ENCODE measurements at places on chromosomes 3 and 15. TPM values are rescaled to one million over a fixed set of nuclear protein-coding genes. Genes with fewer than 3 reads are reported as not detected.

GRCh38 chr3:14795996-14796395 is 22.8 kb upstream of the FGD5 start:
- H3K27me3 ChIP-seq, result peaks cover 19% of the 10 kb centered on the region
- H3K36me3 ChIP-seq, result no peaks in the 10 kb centered on the region
- DNase-seq, result no peak

- DNase-seq, result no peak
- H3K27ac ChIP-seq, result no peak overlapping the region
- H3K4me3 ChIP-seq, result no peak overlapping the region
- H3K27me3 ChIP-seq, result no peaks in the 10 kb centered on the region
Measured at GRCh38 chr3:152056987-152057386, 183.5 kb downstream of the SUCNR1 start.

GRCh38 chr3:123595396-123596180 is 10.7 kb upstream of the HACD2 start:
- peaks cover 9% of the 10 kb centered on the region for H3K36me3 ChIP-seq
- no peak overlapping the region for H3K4me3 ChIP-seq
- no peak overlapping the region for H3K27ac ChIP-seq
- H3K27me3 ChIP-seq, result no peaks in the 10 kb centered on the region
- peaks cover 4% of the 10 kb centered on the region for H3K4me1 ChIP-seq

GRCh38 chr15:38708672-38709180 is 144.1 kb upstream of the RASGRP1 start:
- H3K36me3 ChIP-seq, result no peaks in the 10 kb centered on the region
- no peak overlapping the region for H3K4me3 ChIP-seq
- peaks cover 37% of the 10 kb centered on the region for H3K27me3 ChIP-seq
- no peak overlapping the region for H3K27ac ChIP-seq

DNA sequence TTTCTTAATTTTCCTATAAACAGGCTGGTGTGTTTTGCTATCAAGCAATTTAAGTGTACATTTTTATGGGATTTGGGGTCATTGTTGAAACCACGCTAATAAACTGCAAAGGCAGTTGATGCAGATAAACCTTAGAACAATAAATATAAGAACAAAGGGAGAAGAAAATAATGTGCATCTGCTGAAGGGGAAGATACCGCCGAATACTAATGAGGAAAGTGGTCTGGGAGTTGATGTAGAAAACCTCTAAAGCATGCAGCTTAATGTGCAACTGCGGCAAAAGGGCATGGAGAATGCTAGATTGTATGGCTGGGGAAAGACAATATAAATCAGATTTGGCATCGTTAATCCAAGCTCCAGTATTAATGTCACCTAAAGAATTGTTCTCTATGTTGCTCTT is 29.8 kb upstream of the CHL1 start:
- no peaks in the 10 kb centered on the region for H3K36me3 ChIP-seq
- H3K4me1 ChIP-seq, result no peaks in the 10 kb centered on the region
- H3K27ac ChIP-seq, result no peak overlapping the region
- no peak for DNase-seq
- H3K27me3 ChIP-seq, result no peaks in the 10 kb centered on the region

DNA sequence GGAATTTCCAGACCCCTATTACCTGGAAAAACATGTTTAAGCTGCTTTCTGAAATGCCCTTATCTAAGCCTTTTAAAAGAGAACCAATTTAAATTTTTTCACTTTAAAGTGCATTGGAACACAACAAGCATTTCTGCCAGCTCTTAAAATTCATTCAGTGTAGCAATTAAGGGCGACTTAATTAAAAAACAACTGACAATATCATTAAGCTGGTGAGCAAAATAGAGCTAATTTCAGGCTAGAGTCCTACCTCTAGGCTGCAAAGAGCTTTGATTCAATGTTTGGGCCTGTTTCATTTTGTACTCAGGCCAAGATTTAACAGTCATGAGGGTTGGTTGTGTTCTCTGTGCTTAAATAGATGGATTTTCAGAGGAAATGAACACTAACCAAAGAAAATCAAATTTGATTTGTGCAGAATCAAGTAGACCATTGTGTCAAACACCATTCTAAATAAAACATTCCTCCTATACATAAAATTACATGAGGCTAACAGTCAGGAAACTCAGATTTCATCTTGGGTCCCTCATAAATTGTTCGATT is 114.6 kb downstream of the TMEM108 start:
- H3K27ac ChIP-seq, result no peak overlapping the region
- H3K27me3 ChIP-seq, result no peaks in the 10 kb centered on the region
- H3K36me3 ChIP-seq, result no peaks in the 10 kb centered on the region
- H3K4me1 ChIP-seq, result no peaks in the 10 kb centered on the region
- no peak for DNase-seq

DNA sequence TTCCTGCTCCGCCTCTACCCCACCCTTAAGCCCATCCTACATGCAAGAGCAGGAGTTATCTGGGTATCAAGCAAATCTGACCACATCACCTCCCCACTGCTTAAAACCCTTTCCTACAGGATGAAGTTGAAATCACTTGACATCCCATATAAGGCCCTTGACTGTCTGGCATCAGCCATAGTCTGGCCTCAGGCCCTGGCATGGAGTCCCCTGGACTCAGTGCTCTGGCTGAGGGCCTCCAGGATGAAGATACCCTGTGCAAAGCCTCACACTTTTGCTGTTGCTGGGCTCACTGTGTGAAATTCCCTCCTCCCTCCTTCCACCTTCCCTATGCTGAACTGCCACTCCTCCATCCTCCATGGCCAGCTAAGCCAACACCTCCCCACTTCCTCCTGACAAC is 65.2 kb upstream of the GLCE start:
- peak; percentile 20 for DNase-seq
- H3K36me3 ChIP-seq, result no peaks in the 10 kb centered on the region
- no peak overlapping the region for H3K4me3 ChIP-seq
- H3K4me1 ChIP-seq, result peaks cover 27% of the 10 kb centered on the region

DNA sequence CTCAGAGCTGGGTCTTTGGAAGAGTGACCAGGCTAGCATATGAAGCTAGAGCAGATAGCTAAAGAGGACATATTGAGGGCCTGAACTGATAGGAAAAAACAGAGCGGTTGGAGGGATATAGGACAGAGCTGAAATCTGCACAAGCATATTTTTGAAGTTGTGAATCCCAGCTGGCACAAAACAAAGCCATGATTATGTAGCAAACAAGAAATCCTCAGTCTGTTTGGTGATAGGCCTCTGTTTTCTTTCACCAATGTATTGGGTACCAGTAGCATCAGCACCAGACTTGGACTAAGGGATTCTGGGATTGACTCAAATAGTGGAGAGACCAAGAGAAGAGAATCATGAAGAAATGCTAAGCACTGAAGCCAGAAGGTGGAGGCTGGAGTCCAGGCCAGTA is 151.0 kb downstream of the FAM43A start:
- H3K36me3 ChIP-seq, result no peaks in the 10 kb centered on the region
- no peak overlapping the region for H3K4me3 ChIP-seq
- DNase-seq, result no peak

DNA sequence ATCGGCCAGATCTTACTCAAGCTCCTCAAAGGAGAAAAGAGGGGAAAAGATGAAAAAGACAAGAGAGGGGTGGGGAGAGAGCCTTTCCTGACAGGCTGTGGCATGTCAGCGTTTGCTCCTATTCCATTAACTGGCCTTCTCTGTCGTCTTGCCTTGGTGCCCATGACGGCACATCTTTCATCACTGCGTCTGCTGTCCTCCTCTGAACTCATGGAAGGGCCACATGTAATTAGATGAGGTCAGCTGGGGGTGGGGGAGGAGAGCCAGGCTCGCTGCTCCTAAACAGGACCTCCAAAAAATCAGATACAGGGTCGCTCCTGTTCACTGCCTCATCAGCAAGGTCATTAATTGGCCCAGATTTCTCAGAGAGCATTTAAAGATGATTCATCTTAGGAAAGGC is 49.7 kb downstream of the LRTM1 start:
- DNase-seq, result no peak
- peaks cover 5% of the 10 kb centered on the region for H3K4me1 ChIP-seq
- no peak overlapping the region for H3K27ac ChIP-seq
- H3K27me3 ChIP-seq, result no peaks in the 10 kb centered on the region
- H3K4me3 ChIP-seq, result no peak overlapping the region

DNA sequence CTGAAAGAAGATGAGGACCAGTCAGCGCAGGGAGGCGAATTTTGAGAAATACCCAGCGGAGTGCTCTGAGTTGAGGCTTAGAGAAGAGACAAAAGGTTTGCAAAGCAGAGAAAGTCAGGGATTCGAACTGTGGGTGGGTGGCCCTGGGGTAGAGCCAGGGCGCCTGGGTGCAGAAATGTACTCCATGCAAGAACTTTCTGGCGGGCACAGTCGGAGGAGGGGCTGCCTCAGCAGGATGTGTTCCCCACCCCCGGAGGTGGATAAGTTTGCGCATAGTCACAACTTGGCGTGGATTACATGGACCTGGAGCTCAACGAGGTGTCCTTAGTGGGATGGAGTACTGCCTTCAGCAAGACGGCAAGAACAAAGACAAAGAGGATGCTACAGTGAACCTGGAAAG is 117.3 kb upstream of the ALDH1A3 start:
- no peak overlapping the region for H3K4me3 ChIP-seq
- H3K27ac ChIP-seq, result no peak overlapping the region
- no peaks in the 10 kb centered on the region for H3K36me3 ChIP-seq
- no peaks in the 10 kb centered on the region for H3K4me1 ChIP-seq

DNA sequence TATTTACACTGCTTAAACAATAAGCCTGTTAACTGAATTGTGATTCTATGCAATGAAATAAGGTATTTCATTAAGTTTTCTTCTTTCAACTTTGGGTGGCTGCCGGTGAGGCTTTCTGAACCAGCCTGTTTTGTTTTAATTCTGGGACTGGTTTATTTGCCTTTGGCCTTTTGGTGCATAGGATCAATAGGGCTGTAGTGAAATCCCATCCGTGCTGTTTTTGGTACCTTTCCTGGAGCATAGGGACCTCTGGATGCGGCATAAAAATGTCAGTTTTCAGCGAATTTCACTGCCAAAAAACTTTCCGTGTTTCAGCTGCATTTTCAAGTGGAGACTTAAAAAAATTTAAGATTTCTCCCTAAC is 514 bp downstream of the PLS1 start:
- H3K27me3 ChIP-seq, result no peaks in the 10 kb centered on the region
- no peak for DNase-seq
- peak overlapping the region; percentile 84 for H3K4me3 ChIP-seq
- peak overlapping the region; percentile 70 for H3K27ac ChIP-seq

GRCh38 chr3:37940242-37940908 is 50.2 kb upstream of the VILL start:
- DNase-seq, result no peak
- no peak overlapping the region for H3K4me3 ChIP-seq
- peaks cover 62% of the 10 kb centered on the region for H3K4me1 ChIP-seq
- no peaks in the 10 kb centered on the region for H3K36me3 ChIP-seq
- H3K27me3 ChIP-seq, result no peaks in the 10 kb centered on the region
- H3K27ac ChIP-seq, result no peak overlapping the region

DNA sequence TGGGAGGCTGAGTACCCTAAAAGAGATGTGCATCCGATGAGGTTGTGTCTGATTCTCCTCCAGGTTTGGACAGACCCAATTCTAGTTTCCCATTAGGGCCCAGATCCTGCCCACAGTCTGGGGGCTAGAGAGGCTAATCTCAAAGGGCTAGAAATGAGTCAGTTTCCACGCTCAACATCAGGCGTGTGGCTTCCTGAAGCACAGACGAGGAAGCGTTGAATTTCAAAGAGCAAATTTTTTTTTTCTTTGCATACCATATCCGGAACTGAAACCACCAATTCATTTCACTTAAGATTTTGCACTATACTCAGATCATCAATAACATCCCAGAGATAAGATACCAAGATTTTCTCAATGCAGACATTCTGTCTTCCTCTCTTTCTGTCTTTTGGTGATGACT is 173.8 kb upstream of the BCL6 start:
- H3K27me3 ChIP-seq, result no peaks in the 10 kb centered on the region
- no peak for DNase-seq
- H3K36me3 ChIP-seq, result no peaks in the 10 kb centered on the region
- no peak overlapping the region for H3K27ac ChIP-seq

DNA sequence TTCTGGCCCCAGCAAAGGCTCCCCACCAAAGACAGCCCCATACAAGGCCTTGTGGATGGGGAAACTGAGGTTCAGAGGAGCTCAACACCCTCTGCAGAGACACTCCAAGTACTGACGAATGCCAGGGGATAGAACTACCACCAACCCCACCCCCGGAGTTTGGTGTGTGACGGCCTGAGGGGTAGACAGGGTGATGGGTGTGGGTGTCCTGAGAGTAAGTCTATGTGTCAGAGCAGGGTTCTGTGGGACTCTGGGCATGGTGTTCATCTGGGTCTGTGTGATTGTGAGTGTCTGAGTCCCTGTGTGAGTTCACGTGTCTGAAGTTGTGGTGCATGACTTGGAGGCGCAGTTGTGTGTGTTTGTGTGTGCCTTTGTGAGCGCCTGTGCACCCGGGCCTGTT is 7.4 kb downstream of the PTH1R start:
- H3K4me3 ChIP-seq, result peak overlapping the region; percentile 76
- DNase-seq, result no peak
- no peaks in the 10 kb centered on the region for H3K36me3 ChIP-seq
- no peak overlapping the region for H3K27ac ChIP-seq

- peaks cover 9% of the 10 kb centered on the region for H3K4me1 ChIP-seq
- H3K27me3 ChIP-seq, result no peaks in the 10 kb centered on the region
- no peaks in the 10 kb centered on the region for H3K36me3 ChIP-seq
- H3K27ac ChIP-seq, result no peak overlapping the region
- no peak overlapping the region for H3K4me3 ChIP-seq
Measured at GRCh38 chr3:196323691-196324090, 5.7 kb upstream of the DYNLT2B start.

DNA sequence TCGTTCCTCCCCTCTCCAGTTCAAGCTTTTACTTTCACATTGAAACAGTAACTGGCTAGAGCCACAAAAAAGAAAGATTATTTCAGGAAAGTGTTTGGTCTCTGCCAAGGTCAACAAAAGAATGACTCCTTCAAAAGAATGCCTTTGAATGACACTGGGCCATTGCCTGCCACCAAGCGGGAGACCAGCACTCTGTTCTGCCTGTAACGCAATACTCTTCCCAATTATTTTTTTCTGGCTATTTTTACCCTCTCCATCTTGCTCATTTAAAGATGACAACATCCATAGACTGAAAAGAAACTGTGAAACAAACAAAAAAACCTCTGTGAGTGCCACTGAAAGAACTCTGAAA is 37.3 kb downstream of the EHHADH start:
- H3K4me3 ChIP-seq, result peak overlapping the region; percentile 51
- no peaks in the 10 kb centered on the region for H3K27me3 ChIP-seq
- no peak for DNase-seq
- peak overlapping the region; percentile 61 for H3K27ac ChIP-seq

DNA sequence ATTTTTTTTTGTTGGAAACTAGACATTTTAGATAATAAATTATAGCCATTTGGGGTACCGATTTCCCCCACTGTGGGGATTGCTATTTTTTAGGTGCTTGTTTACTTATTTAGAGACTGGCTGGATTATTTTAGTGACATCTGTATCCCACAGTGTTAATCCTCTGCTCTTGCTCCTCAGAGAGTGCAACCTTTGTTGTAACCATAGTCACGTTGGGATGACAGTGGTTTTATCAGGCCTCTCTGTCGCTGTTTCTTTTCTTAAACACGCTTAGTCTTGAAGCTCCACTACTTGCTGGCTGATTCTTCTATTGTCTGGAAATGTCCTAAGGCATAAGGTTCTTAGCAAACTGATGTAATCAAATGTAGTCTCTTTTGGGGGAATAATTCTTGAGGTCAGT is 451.6 kb upstream of the SEMA6D start:
- H3K4me1 ChIP-seq, result no peaks in the 10 kb centered on the region
- H3K36me3 ChIP-seq, result no peaks in the 10 kb centered on the region
- DNase-seq, result no peak
- H3K4me3 ChIP-seq, result no peak overlapping the region
- H3K27me3 ChIP-seq, result no peaks in the 10 kb centered on the region
- no peak overlapping the region for H3K27ac ChIP-seq

- H3K27ac ChIP-seq, result no peak overlapping the region
- H3K4me3 ChIP-seq, result no peak overlapping the region
- no peak for DNase-seq
- no peaks in the 10 kb centered on the region for H3K36me3 ChIP-seq
Measured at GRCh38 chr3:3191675-3192285, 12.3 kb upstream of the CRBN start.

Gene RAMAC
- total RNA-seq, result 13.9 TPM

Gene TMEM158
- 0.60 TPM for total RNA-seq

Gene RARB
- 15.6 TPM for total RNA-seq

Gene EPHA3
- total RNA-seq, result 3.5 TPM

Measured in left ventricle myocardium inferior (tissue), 1 donor.